ENCODE measurements at places on chromosomes 2 and 18.

DNA sequence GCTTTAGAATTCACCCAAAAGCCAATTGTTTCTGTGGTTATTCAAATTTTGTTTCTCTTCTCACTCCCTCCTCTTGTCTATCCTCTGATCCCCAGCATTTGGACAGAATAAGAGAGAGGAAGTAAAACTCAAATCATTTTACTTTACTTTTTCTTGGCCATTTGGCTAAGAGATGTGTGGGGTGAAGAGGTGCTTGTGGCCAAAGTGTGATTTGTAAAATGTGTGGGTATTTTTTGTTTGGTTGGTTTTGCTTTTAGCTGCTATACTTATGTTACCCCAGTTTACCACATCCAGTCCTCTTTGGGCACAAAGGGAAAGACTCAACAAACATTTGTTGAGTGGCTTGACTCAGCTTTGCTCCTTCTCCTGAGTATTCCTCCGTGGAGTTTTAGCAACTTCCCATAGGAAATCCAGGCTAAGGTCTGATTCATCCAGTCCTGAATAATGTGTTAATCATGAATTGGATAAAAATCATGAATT lies 109.1 kb upstream of the CYP1B1 start:
- DNase-seq = no peak

GRCh38 chr18:41875094-41875780 lies 79.8 kb upstream of the PIK3C3 start:
- DNase-seq = no peak

GRCh38 chr2:152481881-152482583 lies 147.1 kb downstream of the FMNL2 start:
- DNase-seq = no peak

DNA sequence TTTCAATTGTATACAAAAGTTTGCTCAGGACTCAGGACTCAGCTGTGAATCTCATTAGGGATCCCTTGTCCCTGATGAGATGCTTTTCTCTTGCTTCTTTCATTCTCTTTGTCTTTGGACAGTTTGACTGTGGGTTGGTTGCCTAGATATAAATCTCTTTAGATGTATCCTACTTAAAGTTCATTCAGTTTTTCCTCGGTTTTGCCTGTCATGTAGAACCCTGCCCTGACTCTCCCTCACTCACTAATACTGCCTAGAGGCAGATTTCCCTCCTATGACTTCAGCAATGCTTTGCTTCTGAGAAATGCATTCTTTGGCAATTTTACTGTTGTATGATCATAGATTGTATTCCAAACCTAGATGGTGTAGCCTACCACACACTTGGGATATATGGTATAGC lies 421.4 kb upstream of the TCF4 start:
- DNase-seq = no peak

- DNase-seq = no peak
These were observed 394.7 kb downstream of the FBXO15 start for GRCh38 chr18:73752965-73753364.

All from NCI-H524 treated with DMSO at 0.1 percent for 48 hours (cell line).